ENCODE measurements at places on chromosomes 4 and X.

DNA sequence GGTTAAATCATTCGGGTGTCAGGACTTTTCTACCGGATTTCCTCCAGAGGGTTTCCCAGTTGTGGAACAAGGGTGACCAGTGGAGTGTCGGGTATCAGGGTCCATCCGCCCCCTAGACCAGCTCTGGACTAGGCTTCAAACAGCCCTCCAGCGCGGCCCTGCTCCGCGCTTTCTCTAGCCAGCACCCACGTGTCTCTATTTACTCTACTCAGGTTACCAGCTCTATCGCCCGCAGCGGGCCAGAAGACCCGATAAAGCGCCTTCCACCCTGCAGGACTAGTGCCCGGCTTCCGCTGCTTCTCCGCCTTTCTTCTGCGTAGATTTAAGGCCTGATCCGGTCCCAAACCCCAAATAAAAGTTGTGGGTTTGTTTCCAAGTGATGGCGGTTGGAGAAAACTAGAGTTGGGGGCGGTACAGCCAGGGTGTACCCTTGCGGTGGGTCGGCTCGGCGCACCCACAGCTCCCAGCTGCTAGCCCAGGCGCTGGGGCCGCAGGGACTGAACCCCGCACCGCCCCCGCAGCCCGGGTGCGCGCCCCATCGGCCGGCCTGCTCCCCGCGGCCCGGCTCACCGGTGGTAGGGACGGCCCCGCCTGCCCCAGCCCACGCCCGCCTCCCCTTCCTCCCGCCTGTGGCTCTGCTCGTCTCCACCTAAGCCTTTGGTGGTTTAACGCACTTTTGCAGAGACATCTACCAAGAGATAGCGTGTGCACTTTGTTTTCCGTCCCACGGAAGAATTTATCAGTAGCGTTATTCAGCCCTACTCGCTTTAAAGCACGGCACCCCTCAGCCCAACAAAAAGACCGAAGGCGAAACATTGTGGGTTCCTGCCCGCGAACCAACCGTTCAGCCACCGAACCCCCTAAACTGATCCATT lies 2.1 kb downstream of the LEF1 start:
- DNase-seq: peak; percentile 79

- peak; percentile 85 for DNase-seq
Observed at GRCh38 chr4:169619518-169619957, 840 bp upstream of the CLCN3 start.

GRCh38 chr4:102564399-102565059 lies 63.4 kb downstream of the NFKB1 start:
- no peak for DNase-seq

DNA sequence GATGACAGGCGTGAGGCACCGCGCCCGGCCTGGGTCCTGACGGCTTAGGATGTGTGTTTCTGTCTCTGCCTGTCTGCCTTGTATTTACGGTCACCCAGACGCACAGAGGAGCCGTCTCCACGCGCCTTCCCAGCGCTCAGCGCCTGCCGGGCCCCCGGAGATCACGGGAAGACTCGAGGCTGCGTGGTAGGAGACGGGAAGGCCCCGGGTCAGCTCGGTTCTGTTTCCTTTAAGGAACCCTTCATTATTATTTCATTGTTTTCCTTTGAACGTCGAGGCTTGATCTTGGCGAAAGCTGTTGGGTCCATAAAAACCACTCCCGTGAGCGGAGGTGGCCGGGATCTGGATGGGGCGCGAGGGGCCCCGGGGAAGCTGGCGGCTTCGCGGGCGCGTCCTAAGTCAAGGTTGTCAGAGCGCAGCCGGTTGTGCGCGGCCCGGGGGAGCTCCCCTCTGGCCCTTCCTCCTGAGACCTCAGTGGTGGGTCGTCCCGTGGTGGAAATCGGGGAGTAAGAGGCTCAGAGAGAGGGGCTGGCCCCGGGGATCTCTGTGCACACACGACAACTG lies 1.3 kb downstream of the SHOX start:
- DNase-seq: no peak

GRCh38 chr4:3193531-3194203 lies 55.3 kb upstream of the MSANTD1 start:
- DNase-seq: peak; percentile 16

DNA sequence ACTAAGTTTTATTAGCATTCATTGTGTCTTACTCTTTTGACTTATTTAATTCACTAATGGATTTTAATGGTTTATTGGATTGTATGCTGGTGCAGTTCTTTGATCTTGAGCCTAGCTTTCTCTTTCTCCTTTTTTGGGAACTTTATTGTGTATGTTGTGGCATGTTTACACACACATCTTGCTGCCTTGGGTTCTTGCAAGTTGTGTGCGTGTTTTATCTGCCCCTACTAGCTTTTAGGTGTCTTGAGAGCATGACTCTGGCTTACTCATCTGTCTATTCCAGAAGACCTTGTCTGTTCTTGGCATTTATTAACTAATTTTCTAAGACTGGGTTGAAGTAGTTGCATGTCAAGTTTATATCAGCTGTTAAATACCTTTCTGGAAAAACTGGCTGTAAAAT lies 2.7 kb downstream of the TMEM165 start:
- DNase-seq: no peak

DNA sequence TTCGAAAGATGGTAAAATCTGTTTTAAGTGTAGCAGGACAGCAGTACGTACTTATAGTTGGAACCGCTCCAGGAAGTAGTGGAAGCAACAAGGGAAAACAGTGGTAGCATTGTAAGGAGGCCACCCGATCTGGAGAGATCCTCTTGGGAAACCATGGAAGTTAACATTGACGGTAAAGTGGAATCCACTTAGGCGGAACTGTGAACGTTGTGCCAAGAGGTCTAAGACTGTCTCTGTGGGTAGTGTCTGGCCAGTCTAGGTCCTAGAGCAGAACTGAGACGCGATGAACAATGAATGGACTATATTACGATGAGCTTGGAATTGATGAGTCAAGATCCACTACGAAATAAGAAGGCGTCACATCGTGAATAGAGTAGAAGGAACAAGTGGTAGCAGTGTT lies 124.0 kb downstream of the TENM3 start:
- no peak for DNase-seq

Measured in OCI-LY7 (cell line).